Foreskin melanocyte (primary cell): ENCODE measurements at places on chromosomes 13 and 19.

GRCh38 chr19:17327654-17328516 is 6.8 kb downstream of the ANO8 start:
- no peak for DNase-seq

- no peak for DNase-seq
Observed at GRCh38 chr13:23609414-23609760, 39.2 kb downstream of the TNFRSF19 start.

GRCh38 chr19:23913931-23914330 is 755 bp upstream of the ZNF726 start:
- no peak for DNase-seq

DNA sequence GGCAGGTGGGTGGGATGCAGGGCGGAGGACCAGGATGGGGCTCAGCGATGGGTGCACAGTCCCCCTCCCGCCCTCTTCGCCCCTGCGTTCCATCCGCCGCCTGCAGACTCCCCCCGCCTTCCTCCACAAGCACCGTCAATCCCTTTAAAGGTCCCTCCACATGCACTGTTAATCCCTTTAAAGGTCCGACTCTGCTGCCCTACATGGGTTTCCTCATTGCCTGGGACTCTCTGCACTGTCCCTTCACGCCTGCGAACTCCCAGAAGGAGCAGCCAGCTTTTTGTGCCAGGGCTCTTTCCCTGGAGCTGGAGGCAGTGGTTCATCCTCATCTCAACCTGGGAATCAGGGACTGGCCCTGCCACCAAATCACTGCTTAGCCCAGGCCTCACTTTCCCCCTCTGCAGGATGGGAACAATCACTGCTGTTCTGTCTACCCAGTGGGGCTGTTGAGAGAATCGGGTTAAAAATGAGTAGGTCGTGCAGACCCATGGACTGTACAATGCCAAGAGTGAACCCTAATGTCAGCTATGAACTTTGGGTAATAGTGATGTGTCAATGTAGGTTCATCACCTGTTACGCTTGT is 20.4 kb downstream of the ZNF574 start:
- no peak for DNase-seq

DNA sequence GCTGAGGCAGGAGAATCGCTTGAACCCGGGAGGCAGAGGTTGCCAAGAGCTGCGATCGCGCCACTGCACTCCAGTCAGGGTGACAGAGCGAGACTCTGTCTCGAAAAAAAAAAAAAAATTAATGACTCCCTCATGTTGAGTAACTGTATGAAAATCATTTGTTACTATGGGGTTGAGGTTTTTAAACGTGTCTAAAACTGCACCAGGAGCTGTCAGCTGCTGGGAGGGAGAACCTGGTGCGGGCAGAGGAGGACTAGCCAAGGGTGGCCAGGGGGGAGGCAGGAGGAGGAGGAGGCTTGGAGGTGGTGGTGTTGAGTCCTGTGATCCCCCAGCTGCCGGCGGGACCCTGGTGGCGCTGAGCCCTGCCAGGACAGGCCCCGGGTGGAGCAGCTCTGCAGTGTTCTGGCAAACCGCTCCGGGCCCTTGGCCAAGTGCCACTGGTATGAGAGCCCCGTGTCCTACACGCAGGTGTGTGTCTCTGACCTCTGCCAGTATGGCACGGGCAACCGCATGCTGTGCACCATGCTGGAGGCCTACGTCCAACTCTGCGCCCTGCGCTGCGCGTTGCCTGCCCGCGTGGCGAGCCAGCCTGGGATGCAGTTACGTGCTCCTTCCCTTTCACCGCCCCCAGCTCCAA is 17.1 kb upstream of the FXYD3 start:
- DNase-seq = no peak

- DNase-seq = no peak
Observed at GRCh38 chr19:14480700-14481079, 5.5 kb upstream of the PTGER1 start.

- no peak for DNase-seq
Observed at GRCh38 chr19:29866011-29866410, 54.2 kb downstream of the CCNE1 start.

GRCh38 chr19:50725218-50725910 is 2.2 kb downstream of the CLEC11A start:
- DNase-seq = no peak

GRCh38 chr13:94121686-94122085 is 357.8 kb downstream of the DCT start:
- no peak for DNase-seq

GRCh38 chr13:48780713-48781341 is 127.1 kb downstream of the CYSLTR2 start:
- DNase-seq = no peak

DNA sequence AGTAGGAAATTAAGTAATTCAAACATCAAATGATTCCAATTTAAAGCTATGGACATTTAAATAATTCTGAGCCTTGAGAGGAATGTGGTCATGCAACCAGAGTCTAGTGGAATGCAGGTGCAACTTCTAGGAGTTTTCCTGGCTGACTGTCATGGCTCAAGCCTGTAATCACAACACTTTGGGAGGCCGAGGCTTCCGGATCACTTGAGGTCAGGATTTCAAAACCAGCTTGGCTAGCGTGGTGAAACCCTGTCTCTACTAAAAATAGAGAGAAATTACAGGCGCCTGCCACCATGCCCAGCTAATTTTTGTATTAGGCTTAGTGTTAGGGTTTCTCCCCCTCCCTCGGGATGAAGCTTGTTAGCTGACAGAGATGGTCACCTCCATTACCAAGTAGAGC is 6.4 kb downstream of the ZNF808 start:
- DNase-seq = no peak

- DNase-seq = no peak
Observed at GRCh38 chr19:15401397-15401710, 17.4 kb downstream of the AKAP8L start.

GRCh38 chr13:93554514-93554913 is 327.9 kb downstream of the GPC6 start:
- DNase-seq = no peak

DNA sequence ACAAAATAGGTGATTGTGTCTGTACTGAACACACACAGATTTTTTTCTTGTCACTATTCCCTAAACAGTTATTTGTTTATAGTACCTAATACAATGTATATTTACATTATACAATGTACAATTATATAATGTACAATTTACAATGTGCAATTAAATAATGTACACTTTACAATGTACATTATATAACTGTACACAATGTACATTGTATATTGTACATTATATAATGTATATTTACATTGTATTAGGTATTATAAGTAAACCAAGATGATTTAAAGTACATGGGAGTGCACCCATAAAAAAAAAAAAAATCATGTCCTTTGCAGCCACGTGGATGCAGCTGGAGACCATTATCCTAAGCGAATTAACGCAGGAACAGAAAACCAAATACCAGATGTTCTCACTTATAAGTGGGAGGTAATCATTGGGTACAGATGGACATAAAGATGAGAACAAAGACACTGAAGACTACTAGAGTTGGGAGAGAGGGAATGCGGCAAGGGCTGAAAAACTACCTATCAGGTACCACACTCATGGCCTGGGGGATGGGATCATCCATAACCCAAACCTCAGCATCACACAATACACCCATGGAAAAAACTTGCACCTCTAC is 68.1 kb downstream of the ABCC4 start:
- DNase-seq = no peak

GRCh38 chr13:105047676-105048295 is 1487.7 kb downstream of the EFNB2 start:
- no peak for DNase-seq

DNA sequence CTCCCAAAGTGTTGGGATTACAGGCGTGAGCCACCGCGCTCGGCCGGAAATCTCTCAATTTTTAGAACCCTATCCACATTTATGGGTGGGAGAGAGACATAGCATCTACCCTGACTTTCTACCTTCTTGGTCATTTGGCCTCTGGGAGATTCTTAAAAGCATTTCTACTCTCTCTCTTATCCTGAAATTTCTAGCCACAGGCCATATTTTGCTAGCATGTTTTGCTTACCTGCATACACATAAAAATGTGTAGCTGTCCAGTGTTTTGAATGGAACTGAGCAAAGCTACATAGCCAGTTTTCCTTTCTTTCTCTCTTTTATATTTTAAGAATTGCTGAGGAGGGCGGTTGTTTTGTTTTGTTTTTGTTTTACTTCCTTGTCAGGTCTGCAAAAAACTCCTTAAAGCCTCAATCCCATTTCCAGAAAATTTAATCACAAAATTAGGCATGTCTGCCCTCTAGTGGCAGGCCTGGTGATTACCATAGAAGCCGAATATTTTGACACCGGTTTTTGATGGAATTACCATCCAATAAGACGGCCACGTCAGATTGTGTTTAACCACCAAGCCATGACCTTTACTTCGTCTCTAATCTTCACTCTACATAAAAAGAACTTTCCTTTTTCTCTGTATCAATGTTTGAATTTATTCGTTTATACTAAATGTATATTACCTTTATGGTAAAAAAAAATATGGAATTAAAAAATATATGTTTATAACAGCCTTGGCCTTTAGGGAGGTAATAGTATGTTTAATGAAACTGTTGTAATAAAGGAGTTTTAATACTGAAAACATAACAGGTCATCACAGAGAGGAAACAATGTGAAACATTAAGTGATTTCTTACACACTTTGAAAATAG is 34.4 kb upstream of the OXGR1 start:
- peak; percentile 64 for DNase-seq

DNA sequence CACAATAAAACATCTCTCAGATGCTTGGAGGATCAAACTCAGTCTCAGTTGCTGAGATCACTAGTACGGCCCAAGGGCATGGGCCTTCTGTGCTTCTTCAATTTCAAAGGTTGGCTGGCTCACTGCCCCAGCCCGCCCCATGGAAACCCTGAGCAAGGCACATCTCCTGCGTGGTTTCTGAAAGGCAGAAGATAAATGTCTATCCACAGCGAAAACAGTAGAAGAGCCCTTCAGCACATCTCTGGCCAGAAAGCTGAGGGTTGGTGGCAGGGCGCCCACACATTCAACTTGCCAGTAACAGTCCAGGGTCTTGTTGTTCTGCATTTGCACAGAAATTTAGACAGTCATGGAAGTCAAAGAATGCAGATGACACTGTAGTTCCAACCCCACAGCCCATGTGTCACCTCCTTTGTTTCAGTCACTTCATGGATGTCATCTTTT is 24.0 kb upstream of the KATNAL1 start:
- no peak for DNase-seq

- DNase-seq = no peak
Observed at GRCh38 chr19:47467914-47468313, 3.8 kb downstream of the SLC8A2 start.

GRCh38 chr19:2902590-2903218 is 2.0 kb downstream of the ZNF57 start:
- no peak for DNase-seq

DNA sequence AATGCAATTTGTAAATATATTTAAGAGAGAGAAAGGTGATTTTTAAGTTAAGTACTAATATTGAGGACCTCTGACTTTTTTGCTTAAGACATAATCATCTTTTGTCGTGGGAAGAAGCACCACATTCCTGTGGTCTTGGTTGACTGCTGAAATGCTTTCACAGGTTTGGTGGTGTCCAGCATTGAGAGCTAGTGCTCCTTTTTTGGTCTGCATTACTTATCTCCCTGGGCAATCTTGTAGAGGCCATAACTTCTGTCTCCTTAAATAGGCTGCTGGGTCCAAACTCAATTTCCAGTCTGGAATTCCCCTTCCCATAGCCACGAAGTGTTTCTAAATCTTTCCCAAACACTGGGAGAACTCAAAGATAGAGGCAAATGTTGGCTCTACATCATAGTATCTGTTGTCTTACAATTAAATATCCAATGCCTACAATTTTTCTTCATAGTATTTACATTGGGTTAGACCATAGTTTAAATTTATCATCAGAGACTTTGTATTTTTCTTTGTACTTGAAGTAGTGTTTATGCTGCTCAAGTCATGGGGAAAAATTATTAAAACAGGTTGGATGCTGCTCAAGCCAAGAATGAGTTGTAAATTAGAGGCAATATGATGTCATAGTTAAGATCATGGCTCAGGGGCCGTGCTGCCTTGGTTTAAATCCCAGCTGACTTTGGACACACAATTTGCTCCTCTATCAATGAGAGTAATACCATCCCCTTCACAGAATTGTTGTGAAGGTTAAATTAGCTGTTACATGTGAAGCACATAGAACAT is 105.6 kb downstream of the POSTN start:
- peak; percentile 33 for DNase-seq

- no peak for DNase-seq
Observed at GRCh38 chr13:44129418-44129817, 244.2 kb upstream of the SERP2 start.

GRCh38 chr19:48169578-48169938 is 586 bp downstream of the LIG1 start:
- DNase-seq = no peak

- DNase-seq = no peak
Observed at GRCh38 chr19:45074744-45075300, 1.5 kb downstream of the ZNF296 start.

DNA sequence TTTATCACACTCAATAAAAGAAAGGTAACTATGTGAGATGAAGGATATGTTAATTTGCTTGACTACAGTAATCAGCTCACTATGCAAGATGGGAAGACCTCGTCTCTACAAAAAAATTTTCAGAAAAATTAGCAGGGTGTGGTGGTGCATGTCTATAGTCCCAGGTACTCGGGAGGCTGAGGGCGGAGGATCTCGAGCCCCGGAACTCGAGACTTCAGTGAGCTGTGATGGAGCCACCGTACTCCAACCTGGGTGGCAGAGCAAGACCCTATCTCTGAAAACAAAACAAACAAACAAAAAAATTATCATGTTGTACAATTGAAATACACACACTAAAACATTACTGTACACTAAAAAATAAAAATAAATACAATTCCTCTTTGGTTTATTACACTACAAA is 376.7 kb upstream of the KLHL1 start:
- DNase-seq = no peak

- DNase-seq = no peak
Observed at GRCh38 chr13:113122550-113123225, at the start of gene F10. F10 (plus strand) TSS chr13:113122799; CDS start chr13:113122856, 57 bp downstream.

GRCh38 chr19:42420055-42420544 is 7.1 kb downstream of the LIPE start:
- DNase-seq = no peak

DNA sequence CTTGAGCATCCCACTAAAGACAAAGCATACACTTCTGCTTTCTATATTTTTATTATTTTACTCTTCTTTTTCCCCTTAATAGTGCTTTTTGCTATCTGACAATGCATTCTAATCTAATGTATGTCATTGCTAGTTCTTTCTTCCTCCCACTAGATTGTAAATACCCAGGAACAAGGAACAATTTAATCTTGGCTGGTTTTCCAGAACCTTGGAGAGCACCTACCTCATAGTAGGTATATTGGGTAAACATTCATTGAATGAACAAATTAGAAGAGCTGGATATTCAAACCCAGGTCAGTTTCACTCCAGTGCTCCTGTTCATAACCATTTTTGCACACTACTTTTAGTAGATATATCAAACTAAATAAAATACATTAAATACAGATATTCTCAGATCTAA is 1617.6 kb upstream of the SLC10A2 start:
- no peak for DNase-seq

DNA sequence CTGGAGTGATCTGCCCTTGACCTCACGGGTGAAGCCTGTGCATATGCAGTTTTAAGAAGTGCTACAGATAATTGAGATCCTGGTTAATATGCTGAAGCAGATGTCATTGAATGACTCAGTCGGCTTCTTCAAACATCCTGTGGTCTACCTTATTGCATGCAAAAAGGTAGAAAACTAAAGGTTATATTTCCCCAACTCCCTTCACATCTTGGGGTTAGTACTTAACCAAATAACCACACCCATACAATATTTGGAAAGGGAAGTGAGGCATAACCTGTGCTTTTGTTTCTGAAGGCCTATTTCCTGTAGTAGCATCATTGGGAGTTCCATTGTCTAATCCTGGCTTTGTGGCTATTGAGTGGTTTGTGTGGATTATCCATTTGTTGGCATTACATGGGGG is 58.3 kb downstream of the RAP2A start:
- no peak for DNase-seq
